ENCODE measurements at places on chromosomes 13 and 19.

DNA sequence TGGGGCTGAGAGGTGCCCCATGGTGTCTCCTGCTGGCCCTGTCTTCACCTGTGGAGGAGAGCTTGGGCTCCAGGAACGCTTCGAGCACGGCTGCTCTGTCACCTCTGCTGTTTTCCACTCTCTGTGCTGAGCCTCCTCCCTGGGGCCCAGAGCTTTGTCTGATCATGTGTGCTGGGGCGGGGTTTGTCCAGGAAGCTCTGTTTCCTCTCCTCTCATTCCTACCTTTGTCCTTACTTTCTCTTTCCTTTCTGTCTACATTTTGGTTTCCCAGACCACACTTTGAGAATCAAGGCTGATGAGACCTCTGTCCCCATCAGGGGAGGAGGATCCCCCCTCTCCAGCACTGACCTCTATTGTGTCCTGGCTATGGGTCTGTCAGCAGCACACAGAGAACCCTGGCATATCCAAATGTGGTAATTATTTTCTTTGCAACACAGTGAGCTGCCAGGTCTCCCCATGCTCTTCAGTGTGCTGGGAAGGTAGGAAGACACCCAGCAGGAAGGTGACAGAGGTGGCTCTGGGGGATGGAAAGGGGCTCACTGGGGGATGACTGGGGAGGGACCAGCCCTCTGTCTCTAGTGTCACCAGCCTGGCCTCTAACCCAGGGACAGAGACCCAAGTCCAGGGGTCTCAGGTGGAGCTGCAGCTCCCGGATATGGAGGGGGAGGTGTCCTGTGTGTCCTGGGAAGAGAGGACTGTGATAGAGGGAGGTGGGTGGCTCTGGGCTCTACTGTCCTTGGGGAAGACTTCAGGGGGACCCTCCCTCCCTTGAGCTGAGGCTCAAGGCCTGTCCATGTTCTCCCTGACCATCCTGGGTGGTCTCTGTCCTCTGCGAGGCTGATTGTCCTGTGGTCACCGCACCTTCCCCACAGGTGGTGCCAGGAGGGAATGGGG, at the start of gene CEACAM1:
TSS of gene CEACAM1 (minus strand) at position 128 of the 894 bp plus-strand sequence. CDS start at position 21, 107 bp downstream.
- no peak for DNase-seq

GRCh38 chr13:49652355-49653305, 24.3 kb downstream of the ARL11 start:
- DNase-seq, result peak; percentile 59

DNA sequence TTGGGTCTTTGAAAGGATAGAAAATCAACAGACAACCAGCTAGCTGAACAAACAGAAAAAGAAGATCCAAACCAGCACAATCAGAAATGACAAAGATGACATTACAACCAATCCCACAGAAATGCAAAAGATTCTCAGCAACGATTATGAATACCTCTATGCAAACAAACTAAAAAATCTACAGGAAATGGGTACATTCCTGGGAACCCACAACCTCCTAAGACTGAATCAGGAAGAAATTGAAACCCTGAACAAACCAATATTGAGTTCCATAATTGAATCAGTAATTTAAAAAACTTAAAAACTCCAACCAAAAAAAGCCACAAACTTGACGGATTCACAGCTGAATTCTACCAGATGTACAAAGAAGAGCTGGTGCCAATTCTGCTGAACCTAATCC, 20.9 kb upstream of the C1QTNF9B start:
- no peak for DNase-seq

DNA sequence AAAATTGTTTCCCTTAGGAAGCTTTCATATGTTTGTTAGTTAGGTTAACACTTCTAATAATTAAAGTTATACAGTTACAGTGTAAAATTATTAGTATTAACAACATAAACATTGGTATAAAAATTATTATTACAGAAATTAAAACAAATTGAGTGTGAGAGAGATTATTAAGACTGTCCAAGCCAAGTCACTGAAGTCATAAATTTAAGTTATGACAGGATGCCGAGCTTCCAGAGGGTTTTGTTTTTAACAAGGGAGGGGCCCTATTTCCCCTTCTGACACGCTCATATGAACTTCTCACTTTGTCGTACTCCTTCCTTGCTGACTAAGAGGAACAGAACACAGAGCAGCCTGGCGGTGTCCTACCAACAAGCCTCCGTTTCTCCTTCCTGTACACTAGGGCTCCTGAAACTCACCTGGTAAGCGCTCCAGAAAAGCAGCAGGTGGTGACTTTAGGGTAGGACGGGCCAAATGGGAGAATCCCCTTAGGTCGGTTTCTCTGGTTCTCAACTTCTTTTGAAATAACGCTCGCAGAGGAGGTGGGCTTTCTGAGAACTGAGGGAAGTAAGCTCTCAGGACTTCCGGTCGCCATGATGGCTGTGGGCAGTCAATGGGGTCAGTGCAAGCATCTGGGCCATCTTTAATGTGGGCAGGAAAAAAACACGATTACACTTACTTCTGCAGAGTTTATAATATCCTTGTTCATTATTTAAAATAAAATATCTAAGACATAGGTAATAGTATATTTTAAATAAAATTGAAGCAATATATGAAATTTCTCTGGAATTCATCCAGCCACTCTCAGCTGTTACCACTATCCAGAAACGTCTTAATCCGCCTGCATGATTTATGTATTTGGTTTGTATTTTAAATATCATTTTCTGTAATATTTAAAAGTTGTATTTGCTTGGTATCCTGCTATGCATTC, at the start of gene CARD8:
TSS of gene CARD8 (minus strand) at position 537 of the 928 bp plus-strand sequence. CDS start 14,892 bp downstream, outside the sequence.
- DNase-seq, result peak; percentile 90

DNA sequence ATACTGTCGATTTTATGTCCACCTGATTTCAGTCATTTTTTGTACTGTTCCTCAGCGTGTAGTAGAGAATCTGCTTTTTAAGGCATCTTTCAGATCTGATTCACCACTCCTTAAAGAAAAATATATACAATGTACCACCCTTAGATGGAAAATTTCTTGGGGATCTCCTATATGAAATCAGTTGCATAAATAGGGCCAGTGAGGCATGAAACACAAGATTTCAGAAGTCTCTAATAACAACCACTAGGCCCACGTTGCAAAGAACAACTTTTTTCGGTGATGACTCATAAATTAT, 1.4 kb downstream of the USP12 start:
- DNase-seq, result no peak

DNA sequence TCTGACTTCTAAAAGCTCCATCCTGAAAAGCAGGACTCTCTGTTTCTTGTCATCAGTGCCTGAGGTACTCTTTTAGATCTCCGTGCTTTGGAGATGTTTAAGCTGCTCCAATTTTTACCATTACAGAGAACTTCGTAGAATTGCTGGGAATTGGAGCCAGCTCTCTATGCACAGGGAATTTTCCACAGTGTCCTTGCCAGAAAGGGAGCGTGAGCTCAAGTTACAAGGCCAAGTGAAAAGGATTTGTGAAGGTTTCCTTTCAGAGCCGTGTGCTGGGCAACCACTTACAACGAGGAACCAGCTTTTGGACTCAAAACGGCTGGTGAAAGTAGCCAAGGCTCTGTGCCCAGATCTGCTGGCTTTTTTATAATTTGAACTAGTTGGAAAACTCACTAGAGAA, 82.6 kb downstream of the NUFIP1 start:
- DNase-seq, result no peak

DNA sequence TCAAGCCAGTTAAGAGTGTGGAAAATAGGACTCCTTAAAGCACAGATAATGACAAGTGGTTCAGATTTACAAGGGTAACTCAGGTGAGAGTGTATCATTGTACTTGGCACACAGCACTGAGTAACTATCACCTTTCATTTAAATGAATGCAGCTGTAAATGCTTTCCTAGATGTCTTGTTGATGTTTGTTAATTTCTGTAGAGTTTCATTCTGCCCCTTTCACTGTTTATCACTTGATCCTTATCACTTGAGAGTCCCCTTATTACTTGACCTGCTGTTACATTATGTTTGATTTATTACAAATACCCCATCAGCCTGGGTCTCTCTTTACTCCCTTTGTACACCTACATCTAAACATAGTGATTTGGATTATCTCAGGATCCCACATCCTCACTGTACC, 38.1 kb upstream of the ZNF527 start:
- no peak for DNase-seq

- DNase-seq, result no peak
Observed at GRCh38 chr13:100470866-100471505, 117.6 kb downstream of the GGACT start.

- DNase-seq, result no peak
Observed at GRCh38 chr13:28338006-28338574, 156.8 kb downstream of the FLT1 start.

DNA sequence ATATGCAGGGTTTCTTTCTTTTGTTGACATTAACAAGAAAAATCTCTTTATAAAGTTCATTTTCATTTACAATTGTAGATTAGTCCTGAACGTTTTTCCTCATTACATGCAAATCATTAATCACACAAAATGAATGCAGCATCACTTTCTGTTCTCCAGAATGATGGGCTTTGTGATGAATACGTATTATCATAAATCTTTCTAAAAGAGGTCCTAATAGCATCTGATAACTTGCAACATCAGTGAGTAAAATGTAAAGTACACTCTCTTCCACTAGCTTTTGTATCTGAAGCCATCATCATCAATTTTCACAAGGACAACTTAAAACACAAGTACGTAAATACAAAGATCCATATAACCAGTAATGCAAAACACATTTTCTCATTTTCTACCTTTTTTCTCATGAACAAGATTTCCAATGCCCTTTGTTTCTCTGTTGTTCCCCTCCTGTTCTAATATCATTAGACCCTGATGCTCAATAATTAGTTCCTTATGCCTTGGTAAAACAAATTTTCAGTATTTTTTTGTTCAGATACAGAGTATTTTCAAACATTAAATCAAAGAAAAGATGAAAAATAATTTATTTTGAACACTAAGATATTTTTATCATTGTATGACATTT, 437.4 kb upstream of the MIR17HG start:
- no peak for DNase-seq

GRCh38 chr13:27960362-27961226, 8.5 kb downstream of the CDX2 start:
- DNase-seq, result no peak

DNA sequence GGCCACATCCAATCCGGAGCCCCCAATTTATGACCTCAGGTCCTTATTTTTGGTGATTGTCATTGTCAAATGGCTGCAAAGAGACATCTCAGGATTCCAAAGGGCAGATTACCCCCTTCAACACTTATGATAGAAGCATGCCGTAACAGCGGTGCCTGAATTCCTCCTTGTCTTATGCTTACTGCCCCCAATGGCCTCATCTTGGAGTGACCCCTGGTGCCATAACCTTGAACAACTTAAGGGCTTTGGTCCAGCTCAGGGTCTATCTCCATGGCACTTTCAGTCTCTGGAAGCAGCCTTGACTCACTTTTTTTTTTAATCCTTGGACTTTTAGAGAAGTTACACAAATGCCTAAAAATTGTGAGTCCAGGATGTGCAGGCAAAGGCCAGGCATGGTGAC, 171.6 kb upstream of the ZNF507 start:
- no peak for DNase-seq

GRCh38 chr13:79406597-79406908, 498 bp upstream of the RBM26 start:
- DNase-seq, result no peak

GRCh38 chr13:65585346-65585745, 1644.8 kb downstream of the PCDH9 start:
- DNase-seq, result no peak

DNA sequence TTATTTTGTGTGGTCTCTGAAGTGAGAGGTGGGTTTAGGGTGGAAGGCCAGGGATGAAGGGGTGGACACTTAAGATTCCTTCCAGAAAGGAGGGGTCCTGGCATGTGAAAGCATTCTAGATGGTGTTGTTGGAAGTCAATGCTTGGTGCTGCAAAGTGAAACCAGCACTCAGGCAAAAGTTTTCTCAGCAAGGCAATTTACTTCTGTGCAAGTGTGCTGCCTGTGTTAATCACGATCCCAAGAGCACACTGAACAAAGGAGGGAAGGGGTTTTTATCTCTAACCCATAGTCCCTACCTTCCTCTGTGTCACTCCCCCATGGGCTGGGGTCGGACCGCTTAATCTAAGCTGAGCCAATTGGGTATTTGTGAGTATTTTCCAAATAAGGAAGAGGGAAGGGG, 1.3 kb downstream of the ZNF134 start:
- DNase-seq, result no peak

DNA sequence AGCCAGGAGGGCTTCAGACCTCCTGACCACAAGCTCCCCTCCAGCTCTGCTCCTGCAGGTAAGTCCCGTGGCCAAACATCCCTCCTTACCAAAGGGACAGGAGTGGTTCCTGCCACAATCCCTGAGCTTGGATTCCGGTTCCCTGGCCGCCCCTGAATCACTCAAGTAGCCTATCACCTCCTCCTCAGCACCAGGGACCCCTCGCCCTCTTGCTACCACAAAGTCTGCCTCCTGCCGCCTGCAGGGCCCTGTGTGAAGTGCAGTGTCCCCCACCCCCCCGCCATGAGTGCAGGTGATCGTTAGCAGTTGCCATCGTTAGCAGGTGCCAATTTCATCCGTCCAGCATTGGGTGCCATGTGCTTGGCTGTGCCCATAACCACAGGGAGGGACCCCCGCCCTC, 40.8 kb upstream of the RANBP3 start:
- no peak for DNase-seq

GRCh38 chr19:16654627-16655026, 5.3 kb downstream of the SMIM7 start:
- DNase-seq, result no peak

- DNase-seq, result no peak
Observed at GRCh38 chr19:35211545-35212230, 16.9 kb downstream of the FAM187B start.

DNA sequence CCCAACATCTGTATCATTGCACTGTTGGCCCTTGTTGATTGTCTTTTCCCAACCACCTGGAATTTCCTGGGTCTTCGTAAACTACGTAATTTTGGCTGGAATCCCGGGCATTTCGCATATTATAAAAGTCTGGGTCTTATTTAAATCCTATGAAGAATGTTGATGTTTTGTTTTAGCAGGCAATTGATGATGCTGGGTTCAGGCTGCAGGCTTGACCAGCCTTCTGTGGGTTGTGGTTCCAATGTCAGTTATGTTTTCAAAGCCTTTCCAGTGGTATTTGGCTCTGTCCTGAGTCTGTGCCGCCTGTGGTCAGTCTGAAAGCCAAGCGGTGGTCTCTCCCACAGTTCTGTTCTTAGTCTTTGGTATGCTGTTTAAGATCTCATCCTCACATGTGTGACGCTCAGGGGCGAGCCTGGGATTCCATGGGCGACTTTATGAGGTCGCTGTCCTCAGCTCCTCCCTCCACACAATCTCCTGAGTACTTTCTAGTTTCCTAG, 12.4 kb downstream of the SLC35E1 start:
- no peak for DNase-seq

DNA sequence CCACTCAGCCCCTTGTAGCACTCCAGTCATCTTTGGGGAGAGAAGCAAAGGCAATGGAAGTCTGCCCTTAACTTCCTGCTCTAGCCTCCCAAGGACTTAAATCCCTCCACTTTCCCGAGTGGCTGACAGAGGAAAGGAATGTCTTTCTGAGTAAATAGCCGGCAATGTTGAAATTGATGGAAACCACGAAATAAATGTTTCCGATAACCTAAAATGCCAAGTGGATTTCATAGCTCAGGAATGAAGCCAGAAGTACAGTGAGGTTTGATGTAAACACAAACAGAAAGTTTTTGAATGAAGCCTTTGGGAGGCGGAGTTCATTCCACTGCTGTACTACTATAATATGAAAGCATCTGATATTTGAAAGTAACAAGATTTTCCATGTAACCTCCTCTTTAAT, 14.0 kb upstream of the TBC1D4 start:
- DNase-seq, result no peak

GRCh38 chr13:46405457-46405856, 18.4 kb upstream of the RUBCNL start:
- peak; percentile 39 for DNase-seq

GRCh38 chr19:2251106-2252054, 2.3 kb downstream of the AMH start:
- no peak for DNase-seq

GRCh38 chr13:72953391-72953965, 105.3 kb upstream of the KLF5 start:
- no peak for DNase-seq

- DNase-seq, result no peak
Observed at GRCh38 chr19:36060430-36060829, 5.7 kb downstream of the WDR62 start.

Data from NCI-H524 treated with DMSO at 0.1 percent for 48 hours (cell line).